Naive thymus-derived CD8-positive, alpha-beta T cell (primary cell): ENCODE measurements at places on chromosomes 11 and 22.

DNA sequence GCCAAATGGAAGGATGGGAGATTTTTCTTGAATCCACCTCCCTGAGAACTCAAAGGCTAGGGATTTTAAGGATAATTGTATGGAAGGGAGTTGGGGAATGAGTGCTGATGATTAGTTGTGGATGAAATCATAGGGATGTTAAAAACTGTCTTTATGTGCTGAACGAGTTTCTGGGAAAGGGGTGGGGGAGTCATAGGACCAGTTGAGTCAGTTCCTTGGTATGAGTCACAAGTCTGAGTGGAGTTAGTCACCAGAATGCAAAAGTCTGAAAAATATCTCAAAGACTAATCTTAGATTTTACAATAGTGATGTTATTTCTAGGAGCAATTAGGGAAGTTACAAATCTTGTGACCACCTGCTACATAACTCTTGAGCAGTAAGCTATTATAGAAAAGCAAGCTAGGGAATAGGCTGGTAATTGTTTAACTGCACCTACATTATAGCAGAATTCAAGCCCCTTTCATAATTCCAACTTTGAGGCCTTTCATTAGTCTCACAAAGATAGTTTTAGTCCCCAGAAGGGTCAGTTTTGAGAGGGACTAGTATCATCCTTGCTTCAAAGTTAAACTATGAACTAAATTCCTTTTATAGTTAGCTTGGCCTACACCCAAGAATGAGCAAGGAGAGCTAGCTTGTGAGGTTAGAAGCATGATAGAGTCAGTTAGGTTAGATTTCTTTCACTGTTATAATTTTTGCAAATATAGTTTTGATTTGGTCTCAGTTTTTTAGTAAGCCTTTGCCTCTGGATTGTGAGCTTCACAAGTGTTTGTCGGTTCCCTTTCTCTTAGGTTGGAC lies 668.0 kb downstream of the ETS1 start:
- DNase-seq = no peak

DNA sequence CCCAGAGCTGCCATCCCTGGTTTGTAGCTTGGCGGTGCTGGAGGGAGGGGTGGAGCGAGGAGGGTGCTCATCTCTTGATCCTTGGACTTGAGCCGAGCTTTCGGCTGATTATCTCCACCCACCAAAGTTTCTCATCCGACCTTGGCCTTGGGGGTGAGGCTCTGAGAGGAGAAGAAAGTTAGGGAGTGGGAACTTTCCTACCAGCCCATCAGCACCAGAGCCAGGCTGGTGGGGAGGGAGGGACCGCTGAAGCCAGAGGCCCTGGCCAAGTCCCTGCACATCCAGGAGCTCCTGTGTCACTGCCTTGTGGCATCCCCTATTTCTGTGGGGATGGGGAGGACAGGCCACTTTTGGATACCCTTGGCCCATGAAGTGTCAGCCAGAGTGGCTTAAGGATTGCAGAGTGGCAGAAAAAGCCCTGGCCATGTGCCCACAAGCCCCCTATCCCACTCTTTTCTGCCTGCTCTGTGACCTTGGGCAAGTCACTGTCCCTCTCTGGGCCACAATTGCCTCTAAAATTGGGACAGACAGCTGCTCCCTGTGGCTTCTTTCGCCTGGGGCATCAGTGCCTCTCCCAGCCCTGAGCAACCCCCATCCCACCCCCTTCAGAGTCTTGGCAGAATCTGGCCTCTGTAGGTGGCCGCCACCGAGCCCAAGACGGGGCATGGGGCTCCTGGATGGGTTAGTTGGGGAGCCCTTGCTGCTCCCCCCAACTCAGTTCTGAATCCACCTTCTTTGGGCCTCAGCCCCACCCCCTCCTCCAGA lies 10.3 kb downstream of the KCTD17 start:
- DNase-seq = no peak

- no peak for DNase-seq
Measured at GRCh38 chr11:43359422-43359818, 700 bp downstream of the TTC17 start.

DNA sequence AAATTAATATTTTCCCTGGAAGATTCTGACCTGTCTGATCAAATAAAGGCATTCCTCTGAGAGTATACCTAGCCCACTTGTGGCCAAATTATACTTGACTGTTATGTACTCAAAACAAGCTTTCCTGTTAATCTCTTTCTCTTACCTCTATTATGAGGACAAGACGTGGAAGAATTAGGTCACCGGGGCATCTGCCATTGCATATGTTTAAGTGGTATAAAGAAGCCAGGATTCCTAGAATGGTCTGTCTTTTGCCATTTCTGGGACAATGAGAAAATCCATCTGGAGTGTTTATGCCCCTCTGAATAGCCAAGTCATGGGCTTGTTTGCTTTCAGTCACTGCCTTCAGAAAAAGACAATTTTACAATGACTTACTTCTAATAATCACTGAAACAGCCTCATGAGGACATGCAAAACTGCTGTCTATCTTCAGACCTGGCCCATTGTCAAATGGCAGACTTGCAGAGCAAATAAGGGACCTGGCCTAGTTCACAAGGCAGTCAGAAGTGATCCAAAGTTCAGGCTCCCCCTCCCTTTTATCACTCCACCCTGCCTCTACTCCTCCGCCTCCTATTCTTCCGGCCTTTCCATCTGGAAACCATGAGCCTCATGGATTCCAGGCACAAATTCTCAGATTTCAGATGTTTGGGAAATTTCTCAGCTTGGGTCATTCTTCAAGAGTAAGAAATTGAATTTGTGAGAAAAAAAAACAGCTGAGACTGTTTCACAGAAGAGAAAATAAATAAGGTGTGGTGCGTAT lies 128.1 kb upstream of the LDLRAD3 start:
- no peak for DNase-seq

DNA sequence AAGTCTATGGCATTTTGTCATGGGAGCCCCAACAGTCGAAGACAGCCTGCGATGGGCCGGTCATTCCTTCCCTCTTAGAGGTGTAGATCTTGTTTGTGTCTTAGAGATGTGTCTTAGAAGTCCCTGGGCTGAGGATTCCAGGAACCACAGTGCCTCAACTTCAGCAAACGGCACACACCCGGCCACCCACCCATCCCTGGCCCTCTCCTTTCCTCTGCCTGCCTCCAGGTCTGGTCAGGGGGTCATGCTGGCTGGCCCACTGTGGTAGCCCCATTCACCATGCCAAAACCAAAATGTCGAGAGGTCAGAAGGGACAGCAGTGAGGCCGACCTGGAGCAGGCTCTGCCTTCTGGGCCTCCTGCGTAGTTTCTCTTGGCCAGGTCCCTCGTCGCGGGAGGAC lies 857.9 kb downstream of the TBC1D22A start:
- DNase-seq = no peak

DNA sequence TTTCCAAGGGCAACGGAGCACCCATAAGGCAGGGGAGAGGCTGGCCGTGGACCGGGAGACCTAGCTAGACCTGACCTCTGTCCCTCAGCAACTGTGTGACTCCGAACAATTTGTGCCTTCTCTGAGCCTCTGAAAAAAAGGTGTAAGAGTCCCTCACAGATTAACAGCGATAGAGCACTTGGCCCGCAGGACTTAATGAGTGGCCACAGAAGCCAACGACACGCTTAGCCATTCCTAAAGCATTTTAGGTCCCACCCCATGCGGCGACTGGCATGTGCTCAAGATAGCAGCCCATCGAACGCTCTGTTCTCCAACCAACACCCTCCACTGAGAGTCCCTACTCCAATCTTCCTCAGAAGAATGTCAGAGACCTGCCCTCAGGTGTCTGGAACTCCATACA lies 1.5 kb downstream of the SULT4A1 start:
- DNase-seq = no peak

GRCh38 chr11:131874070-131874469 lies 503.7 kb downstream of the NTM start:
- no peak for DNase-seq

DNA sequence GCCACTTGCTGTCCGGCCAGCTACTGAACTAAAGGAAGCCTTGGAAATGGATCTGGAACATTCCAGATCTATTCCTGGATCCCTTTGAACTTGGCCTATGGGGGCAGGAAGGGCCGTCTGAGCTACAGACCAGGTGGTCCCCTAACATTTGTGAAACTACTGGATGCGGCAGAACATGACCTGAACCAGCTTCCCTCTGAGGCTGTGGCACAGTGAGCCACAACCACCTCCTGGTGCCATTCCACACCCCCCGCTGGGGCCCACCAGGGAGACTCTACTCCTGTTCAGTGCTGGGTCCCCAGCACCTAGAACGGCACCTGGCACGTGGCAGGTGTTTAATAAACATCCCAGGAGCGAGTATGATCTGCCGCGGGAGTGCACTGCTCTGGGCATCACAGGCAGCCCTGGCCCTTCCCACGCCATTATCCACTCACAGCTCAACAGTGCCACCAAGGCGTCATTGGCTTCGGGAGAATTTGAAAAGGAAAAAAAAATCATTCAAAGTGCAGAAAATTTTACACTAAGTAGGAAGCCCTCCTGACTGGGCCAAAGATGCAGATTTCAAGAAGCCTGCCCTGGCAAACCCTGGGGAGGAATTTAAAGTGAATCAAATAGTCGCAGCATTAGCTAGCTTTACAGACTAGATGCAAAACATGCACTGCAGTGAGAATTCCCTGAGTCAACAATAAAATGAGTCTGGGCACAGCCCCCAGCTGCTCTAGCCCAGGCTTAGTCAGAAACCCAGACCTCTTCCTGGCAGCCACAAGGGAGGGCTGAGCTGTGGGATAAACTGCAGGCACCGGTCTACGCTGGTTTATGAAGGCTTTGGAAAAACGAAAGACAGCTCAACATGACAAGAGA lies 14.3 kb upstream of the EFCAB6 start:
- DNase-seq = no peak

- no peak for DNase-seq
Measured at GRCh38 chr11:47609675-47610074, 15.5 kb upstream of the C1QTNF4 start.

DNA sequence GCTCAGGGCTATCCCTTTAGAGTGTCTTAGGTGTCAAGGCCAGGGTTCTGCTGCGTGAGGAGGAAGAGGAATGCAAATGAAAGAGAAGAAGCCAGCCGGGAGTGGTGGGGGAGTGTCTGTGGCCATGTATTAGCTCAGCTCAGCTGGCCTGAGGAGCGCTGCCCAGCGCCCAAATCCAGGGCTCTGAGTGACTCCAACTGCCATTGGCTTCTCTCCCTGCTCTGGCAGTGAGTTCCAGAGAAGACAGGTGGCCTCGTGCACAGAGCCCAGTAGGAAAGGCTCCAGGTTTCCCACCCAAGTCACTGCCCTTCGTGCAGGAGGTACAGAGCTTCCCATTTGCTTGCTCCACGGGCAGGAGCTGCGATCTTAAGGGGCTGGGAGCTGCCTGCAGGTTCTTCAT lies 302.0 kb downstream of the KIRREL3 start:
- DNase-seq = no peak

GRCh38 chr11:22407921-22408320 lies 69.7 kb downstream of the SLC17A6 start:
- DNase-seq = no peak

- DNase-seq = no peak
Measured at GRCh38 chr11:9120664-9121468, 29.5 kb upstream of the SCUBE2 start.

DNA sequence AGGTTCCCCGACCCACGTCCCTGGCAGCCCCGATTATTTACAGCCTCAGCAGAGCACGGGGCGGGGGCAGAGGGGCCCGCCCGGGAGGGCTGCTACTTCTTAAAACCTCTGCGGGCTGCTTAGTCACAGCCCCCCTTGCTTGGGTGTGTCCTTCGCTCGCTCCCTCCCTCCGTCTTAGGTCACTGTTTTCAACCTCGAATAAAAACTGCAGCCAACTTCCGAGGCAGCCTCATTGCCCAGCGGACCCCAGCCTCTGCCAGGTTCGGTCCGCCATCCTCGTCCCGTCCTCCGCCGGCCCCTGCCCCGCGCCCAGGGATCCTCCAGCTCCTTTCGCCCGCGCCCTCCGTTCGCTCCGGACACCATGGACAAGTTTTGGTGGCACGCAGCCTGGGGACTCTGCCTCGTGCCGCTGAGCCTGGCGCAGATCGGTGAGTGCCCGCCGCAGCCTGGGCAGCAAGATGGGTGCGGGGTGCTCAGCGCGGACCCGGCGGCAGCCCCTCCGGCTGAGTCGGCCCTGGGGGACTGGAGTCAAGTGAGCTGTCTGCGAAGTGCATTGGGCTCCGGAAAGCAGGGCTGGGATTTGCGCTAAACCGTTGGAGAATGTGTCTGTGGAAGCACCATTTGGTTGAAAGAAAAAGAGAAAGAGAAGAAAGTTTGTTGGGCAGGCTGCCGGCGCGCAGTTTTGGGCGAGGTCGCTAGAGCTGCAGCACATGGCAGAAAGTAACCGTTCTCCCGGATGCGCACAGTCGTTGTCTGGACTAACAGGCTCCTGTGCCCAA lies at the start of gene CD44:
Gene CD44 (plus strand): TSS at position 229 of the 779 bp plus-strand sequence. CDS start 133 bp downstream, at position 362.
- peak; percentile 87 for DNase-seq

DNA sequence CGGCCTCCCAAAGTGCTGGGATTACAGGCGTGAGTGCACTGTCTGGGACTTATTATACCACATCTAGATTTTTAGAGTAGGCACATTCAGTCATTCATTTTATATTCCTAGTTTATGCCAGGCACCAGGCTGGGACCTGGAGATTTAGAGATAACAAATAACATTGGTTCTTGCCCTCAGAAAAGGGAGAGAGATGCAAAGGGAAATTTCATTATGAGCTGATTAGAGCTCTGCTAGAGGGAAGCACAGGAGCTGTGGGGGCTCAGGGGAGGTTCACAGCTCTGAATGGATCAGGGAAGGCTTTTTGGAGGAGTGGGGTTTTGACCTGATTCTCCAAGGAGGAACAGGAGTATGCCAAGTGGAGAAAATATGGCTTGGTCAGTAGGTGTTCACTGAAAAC lies 32.3 kb downstream of the MEI1 start:
- DNase-seq = no peak

- peak; percentile 76 for DNase-seq
Measured at GRCh38 chr11:116993599-116993998, 104.6 kb downstream of the SIK3 start.

DNA sequence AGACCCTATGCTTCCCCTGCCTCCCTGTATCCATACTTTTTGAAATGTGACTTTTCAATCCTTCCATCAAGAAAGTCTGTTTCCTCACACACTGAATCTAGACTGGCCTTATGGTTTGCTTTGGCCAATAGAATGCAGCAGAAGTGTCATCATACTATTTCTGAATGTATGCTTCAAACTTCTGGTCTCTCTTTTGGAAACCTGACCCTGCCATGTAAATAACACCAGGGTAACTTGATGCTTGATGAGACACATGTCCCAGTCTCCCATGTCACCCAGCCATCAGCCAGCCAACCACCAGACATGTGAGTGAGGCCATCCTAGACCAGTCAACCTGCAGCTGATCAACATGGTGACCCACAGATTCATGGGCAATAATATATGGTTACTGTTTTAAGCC lies 29.7 kb upstream of the CAVIN3 start:
- DNase-seq = no peak

DNA sequence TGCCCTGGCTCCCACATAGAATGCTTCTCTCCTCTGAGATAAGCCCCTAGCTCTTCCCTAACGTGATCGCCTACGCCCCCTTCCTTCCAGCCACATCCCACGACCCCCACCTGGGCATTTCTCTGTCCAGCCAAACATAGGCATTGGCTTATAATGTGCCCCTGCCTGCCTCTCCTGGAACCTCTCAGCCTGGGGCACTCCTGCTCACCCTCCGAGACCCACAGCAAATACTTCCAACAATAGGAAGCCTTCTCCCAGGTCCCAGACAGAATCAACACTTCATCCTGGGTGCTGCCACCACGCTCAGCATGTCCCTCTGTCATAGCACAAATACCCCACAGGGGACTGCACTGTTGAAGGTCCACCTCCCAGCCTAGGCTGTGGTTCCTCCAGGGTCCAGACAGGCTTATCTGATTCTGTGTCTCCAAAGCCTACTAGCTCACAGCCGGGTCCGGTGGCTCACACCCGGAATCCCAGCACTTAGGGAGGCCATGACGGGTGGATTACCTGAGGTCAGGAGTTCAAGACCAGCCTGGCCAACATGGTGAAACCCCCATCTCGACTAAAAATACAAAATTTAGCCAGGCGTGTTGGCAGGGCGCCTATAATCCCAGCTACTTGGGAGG lies 24.2 kb upstream of the TMPRSS4 start:
- DNase-seq = no peak
